ENCODE measurements at places on chromosomes 5 and 9. TPM values are rescaled to one million over a fixed set of nuclear protein-coding genes. Genes with fewer than 3 reads are reported as not detected.

ANXA2R gene
- 5.7 TPM for total RNA-seq

QSOX2 gene
- total RNA-seq: 4.3 TPM

LMNB1 gene
- 9.1 TPM for total RNA-seq

TMCO6 gene
- 6.2 TPM for total RNA-seq

IGIP gene
- 9.1 TPM for total RNA-seq

TMEM232 gene
- 6.3 TPM for total RNA-seq

SPATA31D4 gene
- total RNA-seq: not detected

GLT6D1 gene
- not detected for total RNA-seq

PRRT1B gene
- total RNA-seq: not detected

GPBP1 gene
- total RNA-seq: 53.6 TPM

SLC34A1 gene
- total RNA-seq: not detected

FOXD4 gene
- total RNA-seq: 0.16 TPM

SPATA31D1 gene
- total RNA-seq: under 0.01 TPM

GABRB2 gene
- not detected for total RNA-seq

FAXDC2 gene
- 18.4 TPM for total RNA-seq

ANGPTL2 gene
- 55.8 TPM for total RNA-seq

PCDHB4 gene
- total RNA-seq: not detected

PCDHA1 gene
- under 0.01 TPM for total RNA-seq

GABRP gene
- not detected for total RNA-seq

LHX6 gene
- not detected for total RNA-seq

RORB gene
- 2.0 TPM for total RNA-seq

PCDHGC5 gene
- 3.5 TPM for total RNA-seq

DMRTA1 gene
- 0.47 TPM for total RNA-seq

PCDHGA10 gene
- 2.3 TPM for total RNA-seq

GABRA6 gene
- not detected for total RNA-seq

SPINK1 gene
- total RNA-seq: not detected

PLPP7 gene
- 1.7 TPM for total RNA-seq

ABO gene
- not detected for total RNA-seq

GRM6 gene
- under 0.01 TPM for total RNA-seq

TUSC1 gene
- 3.8 TPM for total RNA-seq

LRRC70 gene
- 0.79 TPM for total RNA-seq

F12 gene
- 0.63 TPM for total RNA-seq

ARL14EPL gene
- 0.69 TPM for total RNA-seq

ADCY2 gene
- total RNA-seq: not detected

ZNF483 gene
- 1.9 TPM for total RNA-seq

CPLANE1 gene
- total RNA-seq: 11.2 TPM

HRCT1 gene
- total RNA-seq: 0.16 TPM

LCN12 gene
- not detected for total RNA-seq

CKMT2 gene
- 1.3 TPM for total RNA-seq

WDR38 gene
- total RNA-seq: not detected

PIP5K1B gene
- not detected for total RNA-seq

RELL2 gene
- 0.77 TPM for total RNA-seq

All from bronchial smooth muscle cell (primary cell).